ENCODE measurements at places on chromosomes 3 and 15.
A peak's percentile ranks its signal among the peaks of the same experiment; 100 is the strongest.

DNA sequence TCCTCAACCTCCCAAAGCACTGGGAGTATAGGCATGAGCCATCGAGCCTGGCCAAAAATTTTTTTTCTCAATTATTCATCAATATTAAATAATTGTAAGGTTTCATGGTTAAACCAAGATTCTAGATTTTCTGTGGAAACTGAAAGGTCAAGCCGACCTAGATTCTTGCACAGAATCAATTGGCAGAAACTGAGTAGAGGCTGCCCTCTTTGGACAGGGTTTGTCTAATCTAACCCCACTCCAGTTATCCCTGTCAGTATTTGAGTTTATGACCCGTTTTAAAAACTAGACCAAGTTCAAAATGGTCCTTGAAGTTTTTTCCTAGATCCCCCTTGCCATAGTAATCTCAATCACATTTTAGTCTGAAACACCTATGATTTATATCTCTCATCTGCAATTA, 8.6 kb upstream of the ADAM10 start:
- no peak for DNase-seq

DNA sequence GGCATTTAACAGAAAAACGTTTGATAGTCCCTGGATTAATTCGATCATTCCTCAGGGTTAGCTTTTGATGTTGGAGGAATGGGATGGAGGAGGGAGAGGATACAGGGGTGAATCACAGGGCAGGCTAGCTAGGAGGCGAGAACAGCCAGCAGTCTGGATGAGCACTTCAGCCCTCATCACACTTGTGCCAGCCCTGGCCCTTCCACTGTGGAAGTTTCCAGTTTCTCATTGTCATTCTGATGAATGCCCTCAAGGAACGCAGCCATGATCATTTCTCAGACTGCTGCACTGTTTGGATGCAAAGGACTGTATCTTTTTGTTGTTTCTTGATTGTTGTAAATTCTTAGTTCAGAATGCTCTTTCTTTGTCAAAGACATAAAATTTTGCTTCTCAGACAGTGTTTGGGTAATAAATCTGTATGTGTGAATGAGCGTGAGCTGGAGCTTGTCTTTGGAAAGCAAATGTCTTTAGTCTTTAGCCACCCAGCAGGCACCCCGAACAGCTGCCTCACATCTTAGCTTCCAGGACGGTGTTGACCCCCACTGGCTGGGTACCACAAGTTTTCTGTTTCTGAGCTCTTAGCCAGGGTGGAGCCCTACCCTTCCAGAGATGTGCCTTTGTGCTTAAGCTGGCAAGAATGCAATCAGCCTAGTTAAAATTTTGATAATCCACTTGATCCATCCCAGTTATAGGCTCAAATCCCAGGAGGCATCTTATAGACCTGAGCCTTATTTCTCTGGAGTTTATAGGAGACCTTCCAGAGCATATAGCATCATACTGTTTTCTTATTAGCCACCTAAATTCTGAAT, 121.1 kb downstream of the PDCD6IP start:
- no peak for DNase-seq

DNA sequence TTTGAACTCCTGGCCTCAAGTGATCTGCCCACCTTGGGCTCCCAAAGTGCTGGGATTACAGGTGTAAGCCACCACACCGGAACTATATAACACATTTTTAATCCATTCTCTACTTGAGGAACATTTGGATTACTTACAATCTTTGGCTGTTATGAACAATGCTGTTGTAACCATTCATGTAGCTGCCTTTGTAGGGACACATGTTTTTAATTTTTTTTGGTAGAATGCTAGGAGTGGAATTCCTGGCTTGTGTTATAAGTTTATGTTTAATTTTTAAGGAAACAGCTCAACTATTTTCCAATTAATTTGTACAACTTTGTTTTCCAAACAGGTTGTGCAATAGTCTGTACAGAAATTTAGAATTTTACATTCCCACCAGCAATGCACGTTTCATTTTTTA, 51.7 kb downstream of the GPR149 start:
- no peak for DNase-seq

GRCh38 chr15:72585476-72586058, 68.9 kb upstream of the GOLGA6B start:
- peak; percentile 10 for DNase-seq
